ENCODE measurements at places on chromosomes 12 and 14.
A peak's percentile ranks its signal among the peaks of the same experiment; 100 is the strongest.

DNA sequence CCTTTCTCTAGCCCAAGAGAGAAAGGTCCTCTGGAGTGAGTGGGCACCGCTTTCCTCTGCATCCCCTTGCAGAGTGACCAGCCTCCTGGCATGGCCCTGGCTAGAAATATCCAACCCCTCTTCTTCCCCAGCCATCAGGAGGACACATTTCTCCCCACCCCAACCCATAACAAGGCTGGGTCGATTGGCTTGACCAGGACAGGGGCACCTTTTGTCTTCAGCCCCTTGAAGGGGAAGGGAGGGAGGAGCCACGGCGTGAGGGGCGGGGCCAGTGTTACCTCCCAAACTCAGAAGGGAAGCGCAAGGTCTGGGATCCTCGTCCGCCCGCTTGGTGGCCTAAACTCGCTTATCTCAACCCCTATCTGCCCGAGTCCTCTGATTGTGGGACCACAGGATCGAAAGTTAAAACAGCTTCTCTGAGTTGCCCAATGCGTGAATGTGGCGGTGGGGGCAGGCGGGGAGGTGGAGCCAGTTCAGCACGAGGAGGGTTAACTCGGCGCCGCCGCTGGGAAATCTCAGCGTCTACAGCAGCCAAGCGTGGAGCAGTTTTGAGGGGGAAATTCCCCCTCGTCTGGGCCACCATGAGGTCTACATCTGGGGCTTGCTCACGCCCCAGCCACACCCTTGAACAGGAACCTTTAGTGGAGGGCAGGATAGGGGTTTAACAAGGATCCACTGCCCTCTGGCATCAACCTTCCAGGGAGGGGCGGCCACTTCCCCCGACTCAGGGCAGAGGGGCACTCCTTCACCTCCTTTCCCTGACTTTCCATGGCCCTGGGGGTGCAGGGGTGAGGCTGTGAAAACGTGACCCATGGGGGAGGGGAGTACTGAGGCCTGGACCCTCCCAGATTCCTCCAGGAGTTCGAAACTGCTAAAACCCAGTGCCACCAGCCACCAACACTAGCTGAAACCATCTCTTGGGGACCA is 795 bp downstream of the STAT6 start:
- peak; percentile 66 for DNase-seq

- DNase-seq = no peak
Observed at GRCh38 chr14:64137657-64138290, 156.4 kb downstream of the ESR2 start.

- DNase-seq = no peak
Observed at GRCh38 chr12:15209782-15210181, 11.4 kb downstream of the RERG start.

GRCh38 chr12:54042970-54043853 is 10.4 kb downstream of the HOXC5 start:
- no peak for DNase-seq

GRCh38 chr12:16325426-16325825 is 22.0 kb upstream of the MGST1 start:
- no peak for DNase-seq

- DNase-seq = no peak
Observed at GRCh38 chr14:29836395-29836794, 91.3 kb downstream of the PRKD1 start.

Measured in left hindlimb (tissue), 1 donor.